Common myeloid progenitor, CD34-positive (primary cell): ENCODE measurements at places on chromosomes 1 and 21.

GRCh38 chr1:64405833-64406232 lies 64.1 kb upstream of the CACHD1 start:
- no peak for DNase-seq

DNA sequence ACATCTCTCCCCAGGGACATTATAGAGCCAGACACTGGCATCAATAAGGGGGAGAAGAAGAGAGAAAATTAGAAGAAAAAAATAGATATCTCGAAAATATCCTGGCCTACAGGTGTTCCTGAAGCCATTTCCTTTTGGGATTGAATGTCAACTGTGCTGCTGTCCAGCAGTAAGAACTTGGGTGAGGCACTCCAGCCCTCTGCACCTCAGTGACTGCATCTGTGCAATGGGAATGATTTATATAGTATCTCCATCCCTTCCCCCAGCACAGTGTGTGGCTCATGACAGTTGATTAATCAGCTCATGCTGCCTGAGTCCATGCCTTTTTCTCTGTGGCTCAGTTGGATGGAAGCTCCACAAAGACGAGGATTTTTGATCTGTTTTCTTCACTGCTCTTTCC lies 74.1 kb upstream of the TINAGL1 start:
- DNase-seq: no peak

DNA sequence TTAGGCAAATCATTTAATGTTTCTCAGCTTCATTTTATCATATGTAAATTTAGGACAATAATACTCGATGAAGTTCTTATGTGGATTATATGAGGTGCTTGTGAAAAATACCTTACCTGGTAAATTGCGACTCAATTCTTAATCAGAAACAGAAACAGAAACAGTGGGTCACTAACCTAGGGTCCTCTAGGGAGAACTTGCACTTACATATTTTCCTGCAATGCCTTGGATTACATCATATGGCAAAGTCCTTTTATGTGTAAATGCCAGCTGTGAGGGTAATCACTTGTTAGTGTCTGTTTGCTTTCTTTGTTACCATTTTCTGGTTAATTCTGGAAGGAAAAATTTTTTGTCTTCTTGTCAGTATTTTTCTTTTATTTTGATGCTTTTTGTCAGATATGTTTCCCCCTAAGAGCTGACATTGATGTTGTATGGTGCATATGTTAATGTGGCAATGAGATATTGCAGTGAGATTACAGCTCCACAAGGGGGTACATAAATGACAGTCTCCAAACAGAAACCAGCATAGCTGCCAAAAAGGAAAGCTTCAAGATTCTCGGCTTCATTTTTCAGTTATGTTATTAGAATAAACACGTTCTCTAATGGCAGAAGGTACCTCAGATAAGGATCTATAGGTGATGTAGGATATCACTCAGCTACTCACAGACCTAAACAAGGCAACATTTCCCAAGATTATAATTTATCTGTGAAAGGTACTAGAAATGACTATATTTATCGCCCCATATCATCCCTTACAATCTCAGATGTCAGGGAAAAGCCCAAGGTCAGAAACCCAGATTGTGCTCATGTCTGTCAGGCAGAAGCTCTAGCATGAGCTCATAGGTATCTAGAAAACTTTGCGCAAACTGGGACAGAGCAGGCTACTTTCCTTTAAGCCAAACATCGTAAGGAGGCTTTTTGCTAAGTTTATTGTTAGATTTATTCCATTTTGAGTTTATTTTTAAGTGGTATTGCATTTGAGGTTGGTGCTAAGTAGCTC lies 119.9 kb downstream of the FASLG start:
- peak; percentile 78 for DNase-seq

- DNase-seq: peak; percentile 54
Observed at GRCh38 chr1:147834181-147834580, 68.4 kb upstream of the GJA8 start.

DNA sequence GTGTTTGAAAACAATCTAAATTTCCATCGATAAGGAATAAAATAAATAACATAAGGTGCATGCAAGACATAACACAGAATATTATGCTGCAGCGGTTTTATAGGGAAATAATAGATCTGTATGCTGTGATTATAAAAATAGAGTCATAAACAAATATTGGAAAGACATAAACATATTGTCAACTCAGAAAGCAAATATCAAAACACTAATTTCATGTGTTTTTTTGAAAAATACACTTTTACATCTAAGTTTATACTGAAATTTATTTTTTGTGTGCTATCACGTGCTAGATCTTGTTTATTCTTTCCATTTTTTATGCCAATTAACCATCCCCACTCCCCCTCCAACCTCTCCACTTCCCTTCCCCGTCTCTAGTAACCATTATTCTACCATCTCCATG lies 9.4 kb downstream of the OR6K3 start:
- no peak for DNase-seq

GRCh38 chr1:161936786-161937185 lies 86.9 kb downstream of the OLFML2B start:
- DNase-seq: no peak

- DNase-seq: no peak
Observed at GRCh38 chr1:57411262-57411661, 12.6 kb downstream of the DAB1 start.

GRCh38 chr1:64092851-64093371 lies 110.5 kb upstream of the UBE2U start:
- DNase-seq: no peak

GRCh38 chr21:22120616-22121266 lies 1122.5 kb downstream of the NCAM2 start:
- DNase-seq: no peak

- DNase-seq: no peak
Observed at GRCh38 chr1:185795181-185795580, 61.0 kb downstream of the HMCN1 start.

DNA sequence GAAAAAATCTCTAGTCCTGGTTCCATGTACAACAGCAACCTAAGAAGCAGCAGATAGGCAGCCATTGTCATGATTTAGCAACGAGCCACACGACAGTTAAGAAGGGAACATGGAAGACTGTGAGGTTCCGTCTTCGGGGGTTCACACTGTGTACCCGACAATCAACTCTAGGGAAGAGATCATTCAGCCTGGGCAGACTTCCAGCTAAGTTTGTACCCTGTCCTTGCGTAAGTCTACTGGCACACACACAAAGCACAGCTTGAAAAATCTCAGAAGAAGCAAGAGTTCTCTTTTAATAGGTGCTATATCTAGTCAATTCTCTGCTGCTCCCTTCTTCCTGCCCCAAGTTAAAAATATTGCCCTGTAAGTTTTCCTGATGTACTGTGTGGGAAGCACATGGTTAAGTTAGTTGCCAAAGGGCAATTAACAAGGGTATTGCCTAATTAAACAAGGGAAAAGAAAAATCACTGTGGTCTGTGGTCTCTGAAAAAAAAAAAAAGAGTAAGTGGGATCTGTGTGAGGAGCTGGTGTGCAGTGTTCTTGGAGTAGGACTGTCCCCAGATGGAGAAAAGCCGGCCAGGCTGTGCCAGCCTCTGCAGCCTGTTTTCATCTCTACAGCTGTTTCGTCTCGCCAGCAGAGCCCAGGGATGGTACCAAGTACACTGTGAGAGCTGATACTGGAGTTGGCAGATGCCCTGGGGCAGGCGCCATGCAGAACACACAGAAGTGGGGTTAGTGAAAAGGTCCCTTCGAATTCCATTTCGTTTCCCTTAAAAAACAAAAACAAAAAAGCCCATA lies 6.4 kb upstream of the MYBPHL start:
- no peak for DNase-seq

DNA sequence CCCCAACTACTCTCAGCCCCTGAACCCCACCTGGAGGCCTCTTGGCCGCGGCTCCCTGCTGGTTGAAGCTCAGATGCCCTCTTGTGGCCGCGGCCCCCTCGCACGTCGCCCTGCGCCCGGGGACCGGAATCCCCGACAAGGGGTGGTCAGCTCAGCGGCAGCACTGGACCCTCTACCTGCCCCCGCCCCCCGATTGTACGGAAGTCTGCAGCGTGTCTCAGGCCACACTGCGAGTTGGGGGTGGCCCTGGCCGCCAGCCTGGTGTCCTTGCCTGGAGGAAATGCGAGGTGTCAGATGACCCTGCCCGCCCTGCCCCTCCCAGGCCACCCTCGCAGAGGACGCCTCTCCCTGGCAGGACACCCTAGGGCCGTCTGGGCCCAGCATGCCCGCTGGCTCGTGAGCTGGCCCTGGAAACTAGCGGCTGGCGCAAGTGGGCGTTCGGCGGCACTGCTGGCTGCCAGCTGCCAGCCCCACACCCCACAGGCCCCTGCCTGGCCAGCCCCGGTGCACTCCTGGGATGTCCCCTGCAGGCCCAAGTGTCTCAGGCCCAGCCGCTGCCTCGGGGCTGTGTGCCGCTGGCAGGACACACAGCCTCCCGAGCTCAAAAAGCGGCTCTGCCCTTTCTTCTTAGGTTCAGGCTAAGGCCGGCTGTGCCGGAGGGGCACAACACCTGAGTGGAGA lies 60.8 kb downstream of the EDN2 start:
- peak; percentile 18 for DNase-seq
